SHP77 (cell line): ENCODE measurements at places on chromosomes 12 and 14.

- no peak for DNase-seq
Observed at GRCh38 chr12:62689042-62689839, 222.6 kb downstream of the MON2 start.

DNA sequence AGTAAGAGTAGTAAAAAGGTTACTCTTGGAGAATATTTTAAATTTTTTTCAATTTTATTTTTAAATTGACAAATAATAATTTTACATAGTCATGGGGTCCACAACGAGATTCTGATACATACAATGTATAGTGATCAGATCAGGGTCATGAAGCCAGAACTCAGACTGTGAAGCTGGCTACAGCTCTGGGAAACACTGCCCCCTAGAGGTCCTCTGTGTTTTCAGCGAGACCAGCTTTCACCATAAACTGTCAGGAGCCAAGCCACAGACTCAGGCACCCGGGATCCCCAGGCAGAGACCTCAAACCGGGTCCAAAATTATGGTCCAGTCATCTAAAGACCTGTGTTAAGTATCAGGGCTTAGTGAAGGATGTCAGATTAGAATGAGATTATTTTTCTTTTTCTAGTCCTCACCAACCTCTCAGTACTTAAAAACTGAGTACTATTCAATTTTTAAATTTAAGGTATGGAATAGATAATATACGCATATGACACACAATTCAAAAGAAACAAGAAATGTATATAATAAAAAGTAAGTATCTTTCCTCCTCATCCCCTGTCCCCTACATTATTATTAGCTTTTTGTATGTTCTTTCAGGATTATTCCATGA is 397.1 kb downstream of the MDGA2 start:
- DNase-seq = peak; percentile 18

GRCh38 chr14:34872822-34873588 is 2.2 kb downstream of the BAZ1A start:
- DNase-seq = no peak

GRCh38 chr12:111798182-111798581 is 31.4 kb downstream of the ALDH2 start:
- no peak for DNase-seq

DNA sequence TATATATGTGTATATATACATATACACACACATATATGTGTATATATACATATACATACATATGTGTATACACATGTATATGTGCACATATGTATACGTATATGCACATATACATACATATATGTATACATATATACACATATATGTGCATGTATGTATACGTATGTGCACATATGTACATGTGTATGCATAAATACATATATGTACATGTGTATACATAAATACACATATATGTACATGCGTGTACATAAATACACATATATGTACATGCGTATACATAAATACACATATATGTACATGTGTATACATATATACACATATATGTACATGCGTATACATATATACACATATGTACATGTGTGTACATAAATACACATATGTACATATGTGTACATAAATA is 33.3 kb upstream of the ZNF740 start:
- no peak for DNase-seq

DNA sequence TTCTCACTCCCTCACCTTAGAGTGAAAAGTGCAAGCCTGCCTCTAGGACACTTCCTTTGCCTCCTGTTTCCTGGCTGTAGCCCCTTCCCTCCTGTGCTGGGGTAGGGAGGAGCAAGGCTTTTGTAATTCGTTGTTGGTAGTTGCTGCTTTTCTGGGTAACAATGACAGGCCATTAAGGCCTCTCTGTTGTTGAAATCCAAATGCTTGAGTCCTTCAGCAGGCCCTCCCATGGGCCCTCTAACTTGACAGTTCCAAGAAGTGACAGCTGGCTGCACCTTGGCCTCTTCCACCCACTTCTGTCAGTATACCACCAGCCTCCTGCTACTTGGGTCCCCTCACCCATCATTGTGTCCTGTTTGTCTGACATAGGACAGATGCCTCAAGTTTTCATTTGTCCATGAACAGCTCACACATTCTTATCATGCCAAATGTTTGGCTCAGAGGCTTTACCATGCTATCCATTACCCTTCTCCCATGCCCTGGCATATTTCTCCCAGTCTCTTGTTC is 103.7 kb upstream of the PDE3A start:
- DNase-seq = no peak

GRCh38 chr14:54662491-54663133 is 95.7 kb downstream of the SAMD4A start:
- no peak for DNase-seq

- DNase-seq = no peak
Observed at GRCh38 chr14:82655770-82656169, 1122.1 kb upstream of the SEL1L start.

- no peak for DNase-seq
Observed at GRCh38 chr12:131644481-131644880, 66.4 kb upstream of the SFSWAP start.

DNA sequence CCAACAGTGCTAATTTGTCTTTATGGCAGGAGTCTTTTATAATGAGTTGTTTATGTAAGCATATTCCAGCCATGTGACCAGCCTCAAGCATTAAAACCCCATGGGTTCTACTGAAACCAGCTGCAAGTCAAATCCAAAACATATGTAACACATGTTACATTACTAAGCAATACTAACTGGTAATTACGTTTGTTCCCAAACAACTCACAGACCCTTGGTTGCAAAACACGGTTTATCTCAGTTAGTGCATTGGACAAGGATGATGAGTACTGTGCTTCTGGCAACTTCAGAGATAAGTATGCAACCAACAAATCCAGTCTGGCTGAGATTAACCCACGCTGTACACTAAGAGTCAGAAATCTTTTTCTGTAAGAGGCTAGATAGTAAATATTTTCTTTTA is 110.1 kb upstream of the FAR2 start:
- DNase-seq = no peak

GRCh38 chr12:65126482-65126881 is 5.4 kb upstream of the WIF1 start:
- no peak for DNase-seq

DNA sequence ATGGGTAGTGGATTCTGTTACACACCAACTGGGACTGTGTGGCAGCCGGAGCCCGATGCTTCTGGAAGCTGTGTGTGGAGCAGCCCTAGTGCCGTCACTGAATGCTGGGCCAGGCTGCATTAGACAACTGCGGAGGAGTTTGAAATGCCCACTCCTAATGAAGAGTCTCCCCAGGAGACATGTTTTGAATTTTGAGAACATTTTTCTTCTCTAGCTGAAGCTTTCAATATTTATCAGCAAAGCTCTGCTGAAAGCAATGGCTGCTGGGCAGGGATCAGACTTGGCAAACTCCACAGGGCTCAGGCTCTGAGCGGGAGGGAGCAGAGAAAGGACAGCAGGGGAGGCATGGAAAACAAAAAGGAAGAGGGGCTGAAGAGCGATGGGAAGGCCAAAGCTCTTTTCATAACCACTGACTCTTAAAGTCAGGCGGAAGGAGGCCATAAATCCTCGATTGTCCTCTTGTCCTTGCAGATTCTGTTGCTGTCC is 189.1 kb downstream of the MON2 start:
- no peak for DNase-seq

DNA sequence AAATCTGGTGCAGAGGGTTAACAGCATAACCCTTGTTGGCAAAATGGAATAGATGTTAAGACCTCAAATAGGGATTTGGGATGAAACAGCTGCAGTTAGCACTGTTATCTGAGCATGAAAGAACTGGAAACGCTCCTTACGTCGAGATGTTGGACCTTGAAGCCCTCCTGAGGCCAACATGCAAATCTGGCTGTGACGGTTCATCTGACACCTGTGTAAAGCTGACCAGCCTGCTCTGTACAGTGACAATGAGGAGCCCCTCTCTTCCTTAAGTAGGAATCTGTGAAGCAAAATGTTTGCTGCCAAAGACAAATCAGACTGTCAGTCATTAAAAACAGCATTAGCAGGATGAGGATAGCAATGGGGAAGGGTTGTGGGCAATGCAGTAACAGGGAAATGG is 36.5 kb downstream of the PAPLN start:
- DNase-seq = no peak

GRCh38 chr12:68482660-68483059 is 128.0 kb upstream of the RAP1B start:
- DNase-seq = no peak

- DNase-seq = no peak
Observed at GRCh38 chr12:48557919-48558318, 11.9 kb downstream of the LALBA start.

DNA sequence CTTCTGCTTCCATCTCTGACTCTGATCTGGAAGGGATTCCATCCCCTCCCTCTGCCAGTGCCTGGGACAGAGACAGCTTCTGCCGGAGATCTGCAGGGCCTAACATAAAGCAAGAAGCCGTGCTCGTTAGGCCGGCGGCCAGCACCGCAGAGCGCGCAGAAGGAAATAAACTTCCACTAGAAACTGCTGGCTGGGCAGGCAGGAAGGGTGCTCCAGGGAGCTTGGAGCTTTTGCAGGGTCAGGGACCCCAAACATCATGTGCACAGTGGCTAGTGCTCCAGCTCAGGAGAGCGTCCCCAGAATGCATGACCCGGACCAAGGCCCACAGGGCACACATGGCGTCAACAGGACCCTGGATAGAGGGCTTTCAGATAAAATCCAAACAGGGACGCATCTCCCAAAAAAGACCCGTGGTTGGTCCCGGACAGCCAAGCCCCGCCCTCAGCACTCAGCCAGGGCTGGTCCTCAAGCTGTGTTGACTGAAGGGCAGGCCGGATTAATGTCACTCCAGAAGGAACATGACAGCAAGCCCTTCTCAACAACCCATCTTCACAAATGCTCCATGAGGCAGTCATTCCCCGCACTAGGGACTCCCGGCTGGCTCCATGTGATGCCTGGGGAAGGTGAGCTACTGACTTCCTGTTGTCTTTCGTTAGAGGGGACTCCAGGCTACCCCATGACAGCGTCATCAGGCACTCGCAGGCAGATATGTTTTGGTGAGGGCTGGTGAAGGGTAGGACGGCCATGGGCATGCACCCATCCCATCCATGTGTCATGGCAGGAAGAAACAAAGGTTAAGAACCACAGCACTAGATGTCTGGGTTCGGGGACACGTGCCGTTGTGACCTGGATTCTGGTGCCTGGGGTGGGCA is 121.5 kb downstream of the CALM1 start:
- no peak for DNase-seq

DNA sequence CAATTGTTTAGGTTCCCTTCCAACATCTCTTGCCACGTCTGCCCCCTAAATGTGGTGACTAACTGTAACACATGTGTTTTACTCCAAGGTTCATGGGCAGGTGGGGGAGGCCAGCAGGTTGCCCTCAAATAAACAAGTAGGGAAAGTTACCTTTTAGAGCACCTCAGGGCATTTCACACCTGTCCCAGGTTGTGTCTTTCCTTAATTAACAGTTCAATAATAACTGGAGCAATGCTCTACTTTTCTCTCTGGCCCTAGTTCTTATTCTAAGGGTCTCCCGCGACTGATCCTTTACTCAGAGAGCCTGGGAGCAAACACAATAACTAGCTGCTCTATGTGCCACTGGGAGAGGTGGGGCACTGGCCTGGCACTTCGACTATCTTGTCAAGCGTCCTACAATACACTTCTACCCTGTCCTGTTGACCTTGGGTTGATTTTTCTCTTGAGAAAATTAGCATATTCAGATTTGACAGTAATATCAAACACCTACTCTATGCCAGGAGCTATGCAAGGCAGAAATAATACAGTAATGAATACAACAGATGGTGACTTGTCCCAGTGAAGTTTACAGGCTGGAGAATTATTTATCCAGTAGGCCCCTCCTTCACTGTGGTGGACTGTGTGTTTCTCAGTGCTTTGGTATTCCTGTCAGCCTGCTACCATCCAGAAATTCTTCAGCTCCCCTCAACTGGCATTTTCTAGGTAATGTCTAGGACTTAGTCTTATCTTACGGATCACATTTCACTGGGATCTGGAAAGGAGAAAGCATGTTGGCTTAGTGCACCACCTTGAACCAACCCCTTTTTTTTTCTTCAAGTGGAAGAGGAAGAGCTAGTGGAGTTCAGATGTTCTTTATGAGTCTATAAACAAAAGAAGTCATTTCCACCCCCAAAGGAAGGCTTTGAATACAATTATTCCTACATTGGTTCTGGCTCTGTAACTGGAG is 202.6 kb downstream of the CRADD start:
- no peak for DNase-seq

GRCh38 chr12:110280392-110280778 is 662 bp upstream of the ATP2A2 start:
- DNase-seq = peak; percentile 30

DNA sequence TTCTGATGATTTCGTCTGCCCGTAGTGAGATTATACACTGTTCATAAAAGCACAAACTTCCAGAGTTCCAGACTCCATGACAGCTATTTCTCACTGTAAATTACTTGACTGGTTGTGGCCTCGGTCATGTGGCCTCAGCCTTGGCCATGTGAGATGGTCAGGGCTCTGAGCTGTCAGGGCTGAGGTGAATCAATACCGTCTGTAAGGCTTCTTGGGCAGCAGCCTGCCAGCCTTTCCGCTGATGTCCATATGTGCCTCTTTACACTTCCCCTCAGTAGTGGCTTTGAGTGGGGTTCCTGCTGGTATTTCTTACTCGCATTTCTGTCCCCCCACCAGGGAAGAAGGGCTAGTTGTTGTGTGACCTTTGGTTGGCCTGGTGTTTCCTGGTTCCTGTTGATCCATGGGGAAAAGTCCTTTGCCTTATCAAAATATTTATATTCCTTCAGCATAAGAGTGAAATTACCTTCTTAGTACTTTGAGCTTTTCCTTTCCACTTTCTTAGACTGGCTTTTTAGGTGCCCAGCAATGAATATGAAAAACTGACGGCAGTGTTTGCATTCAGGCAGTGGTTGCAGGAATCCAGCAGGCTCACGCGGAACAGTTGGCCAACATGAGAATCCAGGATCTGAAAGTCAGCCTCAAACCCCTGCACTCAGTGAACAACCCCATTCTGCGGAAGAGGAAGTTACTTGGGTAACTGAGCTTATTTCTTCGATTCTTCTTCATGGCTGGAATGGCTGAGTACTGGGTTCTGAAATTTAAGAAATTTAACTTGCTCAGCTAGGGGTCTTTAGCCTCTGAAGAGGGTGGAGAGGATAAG is 46.1 kb downstream of the MAPKAPK5 start:
- DNase-seq = no peak

GRCh38 chr14:104647467-104648043 is 41.9 kb upstream of the INF2 start:
- no peak for DNase-seq

GRCh38 chr12:6280053-6280469 is 30.4 kb upstream of the PLEKHG6 start:
- DNase-seq = no peak

GRCh38 chr12:109995361-109995685 is 845 bp downstream of the GIT2 start:
- DNase-seq = no peak
